ENCODE measurements at places on chromosomes 11 and 22.
A peak's percentile ranks its signal among the peaks of the same experiment; 100 is the strongest.

- no peak for DNase-seq
Measured at GRCh38 chr11:71093783-71094182, 158.6 kb downstream of the SHANK2 start.

DNA sequence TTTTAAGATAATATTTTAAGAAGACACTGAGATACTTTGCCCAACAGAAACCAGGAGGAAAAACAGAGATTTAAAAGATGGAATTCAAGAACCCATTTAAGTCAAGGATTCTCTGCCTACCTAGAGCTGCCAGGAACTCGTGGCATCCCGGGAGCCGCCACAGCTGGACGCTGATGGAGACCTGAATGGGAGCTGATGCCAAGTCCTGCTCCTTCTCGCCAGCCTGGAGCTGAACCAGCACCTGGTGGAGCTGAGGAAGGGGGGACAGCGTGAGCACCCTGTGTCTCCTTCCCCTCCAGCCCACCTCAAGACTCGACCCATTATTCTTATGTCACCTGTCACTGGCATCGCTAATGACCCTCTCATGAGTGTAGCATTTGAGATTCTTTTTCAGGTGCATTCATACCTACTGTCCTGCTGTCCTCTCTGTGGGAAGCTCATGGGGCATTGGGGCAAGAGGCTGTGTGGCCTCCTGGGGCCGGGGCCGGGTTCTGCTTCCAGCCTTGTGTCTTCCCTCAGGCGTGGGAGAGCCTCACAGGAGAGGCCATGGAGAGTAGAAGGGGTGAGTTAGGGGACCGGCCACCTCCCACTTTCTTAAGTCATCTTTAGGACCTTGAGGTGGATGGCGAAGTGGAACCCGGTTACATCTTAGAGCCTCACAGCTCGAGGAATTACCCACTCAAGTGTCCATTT is 70.8 kb upstream of the PITPNB start:
- DNase-seq = no peak

DNA sequence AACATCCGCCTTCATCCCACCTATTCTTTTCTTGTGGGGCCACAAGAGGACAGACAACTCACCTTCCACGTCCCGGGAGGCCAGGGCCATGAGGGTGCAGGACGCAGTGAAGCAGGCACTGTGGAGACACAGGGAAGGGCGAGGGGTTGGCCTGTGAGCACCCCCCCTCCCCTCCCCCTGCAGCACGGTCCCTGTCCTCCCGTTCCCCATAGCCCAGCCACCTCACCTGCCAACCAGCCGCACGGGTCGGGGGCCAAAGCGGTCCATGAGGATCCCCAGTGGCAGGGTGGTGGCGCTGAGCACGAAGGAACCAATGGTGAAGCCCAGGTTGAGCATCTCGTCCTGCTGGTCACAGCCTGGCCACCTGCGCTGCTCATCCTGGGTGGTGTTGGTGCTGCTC is 14.6 kb downstream of the SLC43A1 start:
- no peak for DNase-seq

DNA sequence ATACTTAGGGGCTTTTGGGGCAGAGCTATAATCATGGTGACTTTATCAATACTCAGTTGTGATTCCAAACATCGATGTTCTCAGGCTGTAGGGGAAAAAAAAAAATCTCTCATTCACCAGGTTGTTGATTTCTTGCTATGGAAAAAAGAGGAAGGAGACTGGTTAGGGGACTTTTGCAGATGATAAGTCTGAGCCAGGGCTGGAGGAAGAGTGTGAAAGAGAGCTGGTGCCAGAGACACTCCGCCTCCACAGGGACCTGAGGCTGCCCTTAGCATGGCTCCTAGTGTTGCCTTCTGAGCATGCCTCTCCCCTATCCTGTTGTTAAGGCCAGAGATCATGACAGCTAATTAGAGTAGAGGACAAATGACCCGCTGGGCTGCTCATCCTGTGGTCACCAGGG is 16.9 kb downstream of the UPB1 start:
- no peak for DNase-seq

- no peak for DNase-seq
Measured at GRCh38 chr22:25996669-25997068, 172.6 kb upstream of the SEZ6L start.

DNA sequence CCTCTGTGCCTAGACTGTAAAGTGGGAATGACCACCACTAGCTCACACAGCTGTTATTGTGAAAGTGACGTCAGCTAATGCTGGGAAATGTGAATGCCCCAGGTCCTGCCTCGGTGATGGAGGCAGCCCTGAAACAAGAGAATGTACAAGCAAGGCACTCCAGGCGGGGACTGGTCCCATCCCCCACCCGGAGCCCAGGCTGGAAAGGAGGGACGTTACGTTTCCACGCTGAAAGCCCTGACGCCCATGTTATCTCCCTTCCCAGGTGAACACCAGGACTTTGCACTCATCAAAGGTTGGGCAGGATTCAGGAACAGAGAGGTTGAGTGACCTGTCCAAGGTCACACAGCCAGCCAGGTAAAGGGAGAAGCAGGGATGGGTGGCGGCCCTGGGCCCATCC is 784 bp downstream of the SULT4A1 start:
- peak; percentile 14 for DNase-seq
